ENCODE measurements at places on chromosomes 16 and 17.

DNA sequence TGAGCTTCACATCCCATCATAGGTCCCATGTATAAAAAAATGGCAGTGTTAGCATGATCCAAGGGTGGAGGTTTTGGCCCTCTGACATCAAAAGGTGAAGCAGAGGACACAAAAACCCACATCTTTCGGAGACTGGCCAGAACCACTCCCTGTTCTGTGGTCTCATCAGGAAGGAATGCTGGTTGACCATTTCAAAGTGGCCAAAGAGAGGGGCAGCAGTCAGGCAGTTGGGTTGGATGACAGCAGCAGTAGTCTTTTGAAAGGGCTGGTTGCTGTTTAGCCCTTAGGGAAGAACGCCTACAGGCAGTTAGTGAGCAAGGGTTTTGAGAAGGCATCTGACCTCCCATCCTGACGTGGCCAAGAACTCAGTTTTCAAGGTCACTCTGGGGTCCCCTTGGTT, 40.5 kb downstream of the LCMT1 start:
- no peak for DNase-seq

- DNase-seq = no peak
Measured at GRCh38 chr16:86872833-86873232, 294.5 kb downstream of the FOXL1 start.

DNA sequence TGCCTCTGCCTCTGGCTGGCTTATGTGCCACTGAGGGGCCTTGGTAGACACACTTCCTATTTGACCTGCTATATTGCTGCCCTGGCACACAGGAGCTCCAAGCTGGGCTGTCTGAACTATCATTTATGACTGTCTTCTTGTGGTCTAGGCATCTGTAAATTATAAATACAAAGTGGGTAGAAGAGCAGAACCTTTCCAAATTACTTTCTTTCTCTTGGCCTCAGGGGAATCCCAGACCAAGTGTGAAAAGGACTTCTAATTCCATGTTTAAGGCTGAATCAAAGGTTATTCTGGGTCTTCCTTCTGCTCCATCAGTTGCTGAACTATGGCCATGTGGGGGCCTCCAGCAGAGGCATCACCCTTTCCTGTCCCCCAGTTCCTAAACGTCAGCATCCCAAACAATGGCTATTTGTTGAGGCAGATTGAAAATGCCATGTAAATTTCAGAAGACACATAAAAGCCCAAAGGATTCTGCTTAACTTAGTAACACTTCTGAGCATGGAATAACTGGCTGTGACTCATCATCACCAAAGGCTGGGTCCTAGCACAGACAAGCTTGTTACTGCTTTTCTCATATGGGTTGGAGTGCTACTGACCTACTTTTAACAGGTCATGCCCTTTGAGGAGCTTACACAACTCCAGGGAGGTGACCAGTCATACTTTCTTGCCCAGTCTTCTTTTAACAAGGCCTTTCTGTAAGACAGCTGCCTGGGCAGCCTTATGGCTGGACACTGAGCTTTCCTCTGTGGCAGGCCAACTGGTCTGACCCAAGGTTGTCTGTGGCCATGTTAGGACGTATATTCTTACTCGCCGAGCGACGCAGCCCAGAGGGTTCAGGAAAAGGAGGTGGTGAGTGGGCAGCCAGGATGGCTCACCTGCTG, 154.8 kb downstream of the VPS53 start:
- DNase-seq = no peak

- DNase-seq = no peak
Measured at GRCh38 chr16:59604354-59604753, 870.2 kb upstream of the GOT2 start.

DNA sequence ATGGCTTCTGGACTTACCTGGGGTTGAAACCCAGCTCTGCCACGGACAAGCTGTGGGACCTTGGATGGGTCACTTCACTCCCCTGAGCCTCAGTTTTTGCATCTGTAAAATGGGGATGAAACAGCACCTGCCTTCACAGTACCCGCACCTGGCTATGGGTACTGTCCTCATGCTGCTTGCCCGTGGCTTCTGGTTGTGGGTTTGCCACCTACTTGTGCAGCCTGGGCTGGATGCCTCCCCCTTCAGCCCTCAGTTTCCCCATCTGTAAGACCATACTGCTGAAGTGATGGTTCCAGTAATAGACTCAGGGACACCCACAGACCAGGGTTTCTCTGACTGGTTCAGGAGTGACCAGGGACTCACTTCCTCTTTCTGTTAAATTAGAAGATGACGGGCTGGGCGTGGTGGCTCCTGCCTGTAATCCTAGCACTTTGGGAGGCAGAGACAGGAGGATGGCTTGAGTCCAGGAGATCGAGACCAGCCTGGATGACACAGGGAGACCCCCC, 9.4 kb downstream of the GLIS2 start:
- DNase-seq = no peak

GRCh38 chr17:56489980-56490379, 103.5 kb upstream of the NOG start:
- no peak for DNase-seq

- no peak for DNase-seq
Measured at GRCh38 chr16:71426880-71427615, 14.8 kb downstream of the TLE7 start.

GRCh38 chr16:30896261-30896888, at the start of gene CTF1:
CTF1 (plus strand) TSS chr16:30896614; CDS start chr16:30896644, 30 bp downstream.
- no peak for DNase-seq

DNA sequence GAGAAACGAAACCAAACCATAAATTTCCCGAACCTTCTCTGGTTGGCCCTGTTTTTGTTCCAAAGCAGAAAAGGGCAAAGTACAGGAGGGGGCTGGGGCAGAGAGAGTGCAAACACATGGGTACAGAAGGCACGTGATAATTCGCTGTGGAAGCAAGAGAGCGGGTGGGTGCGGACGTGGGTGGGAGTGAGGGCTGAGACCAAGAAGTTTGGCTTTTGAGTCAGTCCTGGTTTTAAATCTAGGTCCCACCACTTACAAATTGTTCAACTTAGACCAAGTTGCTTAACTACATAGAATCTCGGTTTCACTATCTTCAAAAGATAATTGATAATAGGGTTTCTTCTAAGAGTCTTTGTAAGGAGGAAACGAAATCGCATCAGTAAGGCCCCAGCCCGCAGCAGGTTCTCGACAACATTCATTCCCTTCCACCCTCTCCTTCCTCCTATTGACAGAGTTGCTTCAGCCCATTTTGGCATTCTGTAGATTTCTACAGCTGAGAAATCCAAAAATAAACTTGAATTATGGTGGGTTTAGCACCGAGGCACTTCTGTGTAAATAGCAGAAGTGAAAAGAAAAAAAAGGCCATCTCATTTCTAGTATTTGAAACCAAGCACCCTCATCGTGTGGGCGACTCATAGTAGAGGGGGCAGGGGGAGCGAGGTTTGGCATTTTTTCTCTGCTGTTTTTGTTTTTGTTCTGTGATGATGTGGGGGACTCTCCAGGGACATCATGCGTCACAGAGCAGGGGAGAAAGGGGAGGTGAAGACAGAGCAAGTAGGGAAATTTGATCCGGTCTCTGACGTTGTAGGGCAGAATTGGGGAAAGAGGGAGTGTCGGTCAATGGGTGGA, 33.6 kb upstream of the CCR7 start:
- DNase-seq = no peak

DNA sequence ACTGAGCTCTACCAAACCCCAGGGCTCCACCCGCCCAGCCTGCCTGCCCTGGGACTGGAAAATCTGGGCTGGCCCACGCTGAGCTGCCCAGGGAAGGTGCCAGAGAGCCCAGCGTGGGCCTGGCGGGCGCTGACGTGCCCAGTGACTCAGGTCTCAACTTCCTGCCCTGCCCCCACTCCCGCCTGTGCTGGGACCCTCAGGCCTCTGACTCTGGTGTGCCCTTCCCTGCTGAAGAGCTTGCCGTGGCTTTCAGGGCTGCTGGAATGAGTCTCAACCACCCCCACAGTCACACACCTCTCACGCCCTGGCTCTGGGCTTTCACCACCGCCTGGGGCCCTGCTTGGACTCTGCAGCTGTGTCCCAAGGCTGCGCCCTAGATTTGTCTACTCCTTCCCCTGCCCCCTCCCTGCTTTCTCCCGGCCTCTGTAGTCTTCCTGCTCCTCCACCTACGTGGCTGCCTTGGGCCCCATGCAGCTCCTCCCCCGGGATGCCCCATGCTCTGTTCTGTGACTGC, 10.4 kb downstream of the LLGL1 start:
- no peak for DNase-seq

- no peak for DNase-seq
Measured at GRCh38 chr17:41490000-41490990, 585 bp upstream of the KRT36 start.

DNA sequence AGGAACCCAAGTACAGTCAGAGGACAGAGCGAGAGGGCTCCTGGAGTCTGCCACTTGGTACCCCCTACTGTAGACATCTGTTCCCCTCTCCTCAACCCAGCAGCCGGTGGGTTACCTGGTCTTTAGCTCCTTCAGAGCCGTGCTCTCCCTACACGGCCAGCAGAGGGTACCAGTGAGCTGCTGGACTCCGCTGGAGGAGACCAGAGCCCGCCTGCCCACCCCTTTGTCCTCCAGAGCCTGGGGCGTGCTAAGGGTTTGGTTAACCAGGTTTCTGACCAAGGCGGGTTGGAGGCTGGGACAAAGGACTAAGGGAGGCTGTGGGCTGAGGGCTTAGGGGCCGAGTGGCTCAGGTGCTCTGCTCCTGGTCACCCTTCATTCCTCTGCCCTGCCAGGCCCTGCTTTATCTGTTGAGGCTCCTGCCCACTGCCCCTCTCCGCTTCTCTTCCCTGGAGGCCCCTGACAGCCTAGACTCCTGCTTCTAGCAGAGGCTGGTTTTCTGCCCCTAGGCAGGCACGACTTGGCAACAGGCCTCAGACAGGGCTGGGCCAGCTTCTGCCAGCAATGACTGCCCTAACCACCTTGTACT, 2.7 kb upstream of the HSD11B2 start:
- DNase-seq = peak; percentile 65

- no peak for DNase-seq
Measured at GRCh38 chr17:44241106-44241624, 21.7 kb upstream of the UBTF start.

DNA sequence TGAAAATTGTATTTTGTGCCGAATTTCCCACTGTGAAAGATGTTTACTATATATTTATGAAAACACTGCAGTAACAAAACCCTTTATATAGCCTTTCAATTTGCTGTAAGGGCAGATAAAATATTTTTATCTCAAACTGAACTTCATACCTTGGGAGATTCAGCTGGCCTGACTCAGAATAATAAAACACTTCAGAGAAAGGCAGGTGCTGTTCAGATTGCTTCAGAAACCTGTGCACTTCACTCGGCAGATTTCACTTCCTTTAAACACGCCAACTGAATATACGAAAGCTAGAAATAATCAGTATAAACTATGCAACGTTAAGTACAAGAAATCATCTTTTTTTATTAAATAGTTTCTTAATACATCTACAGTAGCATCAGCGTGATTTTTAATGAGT, 839.1 kb upstream of the RBFOX1 start:
- DNase-seq = no peak

- DNase-seq = no peak
Measured at GRCh38 chr16:63652091-63652490, 1469.8 kb downstream of the CDH11 start.

DNA sequence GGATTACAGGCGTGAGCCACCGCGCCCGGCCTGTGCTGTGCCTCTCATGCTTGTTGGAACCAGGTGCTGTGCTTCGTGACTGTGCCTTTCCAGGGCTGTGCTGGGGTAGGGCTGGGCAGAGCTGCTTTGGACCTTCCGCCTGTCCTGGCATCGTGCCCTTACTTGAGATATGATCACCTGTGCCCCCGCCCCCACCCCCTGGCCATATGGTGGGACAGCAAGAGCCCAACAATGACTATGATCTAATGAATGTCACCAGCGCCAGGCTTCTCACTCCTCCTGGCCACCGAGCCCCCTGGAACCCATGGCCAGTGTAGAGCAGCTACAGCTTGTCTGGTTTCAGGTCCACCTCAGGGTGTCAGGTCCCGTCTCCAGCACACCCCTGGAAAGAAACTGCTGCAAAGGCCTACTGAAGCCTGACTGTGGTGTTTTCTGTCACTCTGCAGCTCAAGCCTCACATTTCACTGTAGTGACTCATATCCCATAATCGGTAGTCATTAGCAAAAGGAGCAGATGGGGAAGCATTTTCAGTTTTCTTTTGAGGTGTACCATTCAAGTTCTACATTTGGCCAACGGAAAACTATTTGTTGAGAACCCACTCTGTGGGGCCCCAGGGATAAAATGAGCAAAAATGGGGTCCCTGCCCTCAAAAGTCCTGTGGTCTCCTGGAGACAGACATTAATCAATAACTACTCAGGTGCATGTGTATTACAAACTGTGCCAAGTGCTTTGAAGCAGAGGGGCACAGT, 22.1 kb downstream of the FCSK start:
- no peak for DNase-seq

DNA sequence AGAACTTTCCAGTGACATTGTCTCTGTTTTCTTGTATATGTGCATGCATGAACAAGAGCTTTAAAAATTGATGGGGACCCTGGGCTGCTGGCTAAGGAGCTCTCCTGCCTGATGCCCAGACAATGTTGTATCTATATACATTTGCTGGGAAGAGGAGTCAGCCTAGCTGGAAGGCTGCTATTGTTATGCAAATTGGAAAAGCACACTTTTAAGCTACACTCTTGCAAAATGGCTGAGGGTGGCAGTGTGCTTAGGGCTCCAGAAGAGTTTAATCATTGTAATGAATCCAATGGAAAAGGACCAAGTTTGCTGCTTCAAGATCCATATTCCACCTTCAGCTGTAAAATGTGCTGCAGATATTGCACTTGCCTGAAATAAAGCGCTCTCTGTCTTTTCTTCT, 171.8 kb downstream of the PRKCA start:
- no peak for DNase-seq

DNA sequence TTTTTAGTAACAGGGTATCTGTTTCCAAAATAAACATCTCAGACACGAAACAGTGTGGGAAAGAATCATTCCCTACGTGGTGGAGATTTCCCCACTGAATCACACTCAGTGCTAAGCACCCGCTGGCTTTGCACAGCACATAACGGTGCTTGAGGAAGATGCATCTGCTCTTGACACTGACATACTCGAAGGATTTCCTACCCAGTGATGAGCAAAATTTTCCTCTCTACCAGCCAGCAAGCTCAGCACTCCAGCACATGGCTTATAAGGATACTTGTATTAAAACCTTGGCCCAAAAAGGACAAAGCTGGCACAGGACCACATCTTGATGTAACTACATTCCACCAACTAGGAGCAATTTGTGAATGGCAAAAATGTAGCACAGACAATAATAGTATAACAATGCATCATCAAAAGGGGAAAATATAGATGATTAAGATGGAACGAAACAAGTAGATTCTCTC, 59.0 kb downstream of the ANKFY1 start:
- DNase-seq = no peak

Measured in hematopoietic multipotent progenitor cell treated with erythropoietin and hydrocortisone succinate and interleukin-3 and kit ligand, for 15 days (in vitro differentiated cells).